COLO829 (cell line): ENCODE measurements at places on chromosomes 4 and X.

GRCh38 chr4:2303121-2303685 is 41.3 kb upstream of the MXD4 start:
- DNase-seq = no peak

DNA sequence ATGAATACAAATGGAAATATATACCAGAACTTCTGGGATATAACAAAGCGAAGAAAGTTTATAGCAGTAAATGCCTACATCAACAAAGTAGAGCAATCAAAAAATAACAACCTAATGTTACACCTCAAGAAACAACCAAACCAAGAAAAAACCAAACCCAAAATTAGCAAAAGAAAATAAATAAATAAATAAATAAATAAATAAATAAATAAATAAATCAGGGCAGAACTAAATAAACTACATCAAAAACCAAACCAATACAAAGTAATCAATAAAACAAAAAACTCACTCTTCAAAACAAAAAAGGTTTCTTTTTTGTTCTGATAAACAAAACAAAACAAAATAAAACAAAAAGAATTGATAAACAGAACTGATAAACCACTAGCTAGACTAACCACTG is 88.4 kb upstream of the SPIN4 start:
- no peak for DNase-seq

- DNase-seq = no peak
These were observed 54.0 kb downstream of the SNX25 start for GRCh38 chr4:185263419-185263818.

DNA sequence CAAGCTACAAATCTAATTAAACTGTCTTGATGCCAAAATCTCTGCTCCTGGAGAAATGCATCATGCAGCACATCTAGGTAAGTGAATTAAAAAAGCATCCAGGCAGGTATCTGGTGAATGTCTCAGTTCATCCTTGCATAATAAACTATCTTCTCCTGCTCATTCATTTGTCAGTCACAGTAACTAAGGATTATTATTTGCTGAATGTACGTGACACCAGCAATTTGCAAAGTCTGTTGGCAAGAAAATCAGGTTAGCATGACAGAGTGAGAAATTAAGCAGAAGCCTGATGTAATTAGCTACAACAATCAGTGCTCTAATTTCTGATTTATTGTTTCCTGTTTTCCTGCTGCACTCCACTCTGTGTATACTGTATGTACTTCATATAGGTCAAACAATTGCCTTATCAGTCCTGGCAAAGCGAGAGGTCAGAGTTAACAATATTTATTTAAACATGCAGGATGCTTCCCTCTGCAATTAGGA is 213.6 kb downstream of the FBXO8 start:
- no peak for DNase-seq

- no peak for DNase-seq
These were observed 4.8 kb upstream of the FBXL5 start for GRCh38 chr4:15659768-15660570.

GRCh38 chr4:11743236-11743635 is 314.5 kb upstream of the HS3ST1 start:
- DNase-seq = no peak

DNA sequence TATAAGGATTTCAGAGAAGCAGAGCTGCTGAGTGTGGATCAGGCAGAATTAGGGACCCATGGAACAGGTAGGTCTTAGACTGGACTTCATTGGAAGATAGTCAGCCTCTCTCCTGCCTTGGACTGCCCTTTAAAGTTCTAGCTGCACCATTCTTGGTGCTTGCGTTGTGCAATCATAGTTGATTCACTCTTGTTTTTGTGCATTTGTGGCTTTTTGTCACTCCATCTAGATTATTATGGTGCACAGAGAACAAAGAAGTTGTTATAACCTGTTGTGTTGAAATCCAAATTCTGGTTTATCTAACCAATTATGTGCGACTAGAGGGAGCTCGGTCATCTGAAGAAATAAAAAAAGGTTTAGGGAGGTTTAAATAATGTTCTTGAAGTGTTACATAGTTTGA is 59.3 kb downstream of the JADE1 start:
- no peak for DNase-seq

- DNase-seq = no peak
These were observed 38.6 kb upstream of the TMEM33 start for GRCh38 chr4:41896648-41897047.

- DNase-seq = no peak
These were observed at the start of gene PAGE4 for GRCh38 chrX:49829016-49829415. TSS of gene PAGE4 (plus strand) at chrX:49829303. CDS start at chrX:49830429, 1,126 bp downstream.

- DNase-seq = no peak
These were observed 162.5 kb upstream of the GALNT7 start for GRCh38 chr4:173005912-173006633.

DNA sequence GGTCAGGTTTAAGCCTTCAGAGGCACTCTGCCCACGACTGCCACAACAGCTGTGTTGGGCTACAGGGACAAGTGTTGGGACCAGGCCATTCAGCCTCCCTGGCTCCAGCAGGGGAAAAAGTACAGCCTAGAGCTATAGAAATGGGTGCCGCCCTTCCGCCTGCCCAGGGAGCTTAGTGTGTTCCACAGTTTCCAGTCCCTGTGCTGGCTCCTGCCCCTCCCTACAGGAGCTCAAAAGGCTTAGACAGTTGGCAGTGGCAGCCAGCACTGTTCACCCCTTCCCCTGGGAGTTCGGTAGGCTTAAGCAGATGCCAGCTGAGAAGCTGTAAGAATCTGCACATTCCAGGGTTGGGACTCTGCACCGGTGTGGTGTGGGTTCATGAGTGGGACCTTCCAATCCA is 408.2 kb upstream of the INTU start:
- DNase-seq = no peak
